ENCODE measurements at places on chromosomes 16 and 17.

DNA sequence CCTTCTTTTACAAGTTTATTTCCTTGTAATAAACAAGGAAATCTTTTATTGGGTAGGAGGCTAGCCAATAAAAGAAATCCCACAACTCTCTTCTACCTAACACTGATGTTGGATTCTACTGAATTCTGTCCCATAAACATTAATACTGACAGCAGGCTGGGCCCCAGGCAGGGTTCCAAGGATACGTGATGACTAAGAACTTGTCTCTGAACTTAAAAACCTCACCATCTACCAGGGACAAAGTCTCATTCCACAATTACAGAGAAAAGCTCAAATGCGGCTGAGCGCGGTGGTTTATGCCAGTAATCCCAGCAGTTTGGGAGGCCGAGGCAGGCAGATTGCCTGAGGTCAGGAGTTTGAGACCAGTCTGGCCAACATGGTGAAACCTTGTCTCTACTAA lies 64.9 kb downstream of the ARHGAP17 start:
- DNase-seq, result no peak

GRCh38 chr17:20073055-20073979 lies 64.2 kb downstream of the SPECC1 start:
- no peak for DNase-seq

DNA sequence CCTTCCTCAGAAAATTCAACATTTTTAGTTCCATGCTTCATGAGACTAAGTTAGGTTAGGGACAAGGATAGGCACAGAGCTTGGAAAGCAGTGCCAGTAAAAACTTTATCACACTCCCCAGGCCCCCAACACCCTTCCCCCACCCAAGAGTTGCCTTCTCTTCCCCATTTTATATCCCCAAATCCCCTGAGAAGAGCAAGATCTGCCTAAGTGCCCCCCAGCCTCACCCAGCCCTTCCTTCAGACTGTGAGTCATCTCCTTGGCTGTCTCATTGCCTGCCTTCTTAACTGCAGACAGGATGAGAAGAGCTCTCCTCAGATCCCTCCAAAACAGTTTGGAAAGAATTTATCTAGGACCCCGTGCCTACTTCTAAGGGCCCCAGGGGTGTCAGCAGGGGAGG lies 55.8 kb downstream of the NEUROD2 start:
- DNase-seq, result no peak

- no peak for DNase-seq
These were observed 34.9 kb upstream of the MMD start for GRCh38 chr17:55456307-55457240.

DNA sequence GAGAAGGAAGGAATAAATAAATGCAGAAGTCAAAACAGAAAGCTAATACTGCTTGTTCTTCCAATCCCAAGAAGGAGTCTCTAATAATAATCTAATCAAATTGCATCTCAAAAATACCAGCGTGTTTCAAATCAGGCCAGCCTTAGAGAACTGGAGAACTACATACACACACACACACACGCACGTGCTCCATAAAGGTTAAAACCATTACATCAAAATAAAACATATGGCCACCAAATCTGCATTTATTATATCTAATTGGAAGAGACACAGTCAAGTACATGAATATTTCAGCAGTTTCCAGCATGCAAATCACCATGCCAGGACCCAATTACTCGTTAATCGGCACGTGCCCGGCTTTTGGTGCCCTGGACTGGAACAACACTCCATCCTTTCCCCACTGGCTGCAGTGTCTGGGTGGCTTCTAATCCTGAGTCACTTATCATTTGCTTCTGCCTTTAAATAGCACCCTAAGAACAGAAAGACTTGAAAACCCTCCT lies 20.4 kb upstream of the KDM8 start:
- DNase-seq, result no peak

DNA sequence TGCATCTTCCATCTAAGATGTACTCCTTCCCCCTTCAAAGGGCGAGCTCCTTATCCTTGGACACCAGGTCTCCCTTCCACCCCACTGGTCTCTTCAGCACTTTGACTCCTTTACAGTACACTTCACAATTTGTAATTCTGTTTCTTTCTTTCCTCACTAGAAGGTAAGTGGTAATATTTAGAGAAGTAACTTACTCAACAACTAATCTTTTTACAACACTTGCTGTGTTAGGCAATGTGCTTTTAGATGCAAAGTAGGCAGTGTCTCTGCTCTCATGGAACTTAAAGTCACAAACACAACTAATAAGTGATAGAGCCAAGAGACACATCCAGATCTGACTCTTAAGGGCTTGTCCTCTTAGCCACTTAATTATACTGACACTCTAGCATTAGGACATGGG lies 6.4 kb downstream of the SIAH1 start:
- no peak for DNase-seq

DNA sequence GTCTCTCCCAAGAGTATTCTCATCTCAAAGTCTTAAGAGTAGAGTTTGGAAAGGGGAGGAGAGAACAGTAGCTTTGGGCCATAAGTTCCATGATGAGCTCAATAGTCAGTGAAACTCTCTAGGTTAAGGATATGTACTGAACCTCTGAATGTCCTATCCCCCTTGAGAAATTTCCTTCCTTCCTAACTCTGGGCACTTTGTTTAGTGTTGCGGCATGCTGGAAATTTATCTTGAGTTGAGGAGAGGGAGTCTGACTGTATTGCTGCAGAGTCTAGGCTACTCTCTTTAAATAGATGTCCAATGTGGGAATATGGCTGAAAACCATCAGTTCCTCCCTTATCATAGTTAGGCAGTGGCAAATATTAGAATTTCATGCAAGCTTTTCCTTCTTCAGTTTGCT lies 16.1 kb downstream of the MRTFB start:
- DNase-seq, result no peak

GRCh38 chr16:3744018-3744417 lies 26.7 kb upstream of the TRAP1 start:
- DNase-seq, result no peak

DNA sequence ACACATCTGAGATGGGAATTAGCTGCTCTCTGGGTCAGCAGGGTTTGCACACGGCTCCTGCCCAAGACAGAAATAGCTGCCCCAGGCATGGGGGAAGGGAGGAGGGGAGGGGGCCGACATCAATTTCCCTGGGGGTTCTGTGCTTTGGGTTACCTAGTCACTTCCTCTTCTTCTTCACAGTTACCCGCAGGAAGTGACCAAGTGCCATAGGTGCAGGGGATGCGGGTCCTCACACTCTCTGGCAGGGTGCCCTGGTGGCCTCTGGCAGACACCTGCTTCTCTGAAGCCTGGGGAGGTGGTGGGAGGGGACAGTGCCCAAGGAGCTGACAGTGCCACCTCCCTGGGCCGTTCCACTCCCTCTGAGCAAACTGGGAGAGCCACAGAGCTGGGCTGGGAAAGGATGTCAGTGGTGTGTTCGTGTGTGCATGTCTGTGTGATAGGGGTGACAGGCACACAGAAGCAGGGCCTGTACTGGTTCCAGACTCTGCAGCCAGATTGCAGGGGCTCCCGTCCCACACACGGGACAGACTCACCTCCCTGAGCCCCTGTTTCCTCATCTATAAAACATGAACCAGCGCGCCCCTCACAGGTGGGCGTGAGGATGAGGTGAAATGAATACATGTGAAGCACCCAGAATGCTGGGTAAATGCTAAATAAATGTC lies 18.2 kb downstream of the SCN4A start:
- no peak for DNase-seq

DNA sequence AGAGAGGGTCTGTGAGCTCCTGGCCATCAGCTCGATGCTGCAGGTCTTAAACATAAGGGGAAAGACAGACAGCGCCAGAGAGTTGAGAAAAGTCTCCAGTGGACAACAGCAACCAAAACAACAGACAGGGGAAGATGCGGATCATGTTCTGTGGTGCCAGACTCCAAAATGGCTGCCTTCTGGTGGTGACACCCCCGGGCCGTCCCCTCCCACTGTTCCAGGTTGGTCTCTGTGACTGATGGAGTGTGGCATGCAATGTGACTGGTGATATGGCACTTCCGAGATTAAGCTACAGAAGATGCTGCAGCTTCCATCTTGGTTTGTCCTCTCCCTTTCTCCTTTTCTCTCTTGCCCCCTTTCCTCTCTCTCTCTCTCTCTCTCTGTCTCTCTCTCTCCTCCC lies 40.4 kb upstream of the RBFOX3 start:
- no peak for DNase-seq

DNA sequence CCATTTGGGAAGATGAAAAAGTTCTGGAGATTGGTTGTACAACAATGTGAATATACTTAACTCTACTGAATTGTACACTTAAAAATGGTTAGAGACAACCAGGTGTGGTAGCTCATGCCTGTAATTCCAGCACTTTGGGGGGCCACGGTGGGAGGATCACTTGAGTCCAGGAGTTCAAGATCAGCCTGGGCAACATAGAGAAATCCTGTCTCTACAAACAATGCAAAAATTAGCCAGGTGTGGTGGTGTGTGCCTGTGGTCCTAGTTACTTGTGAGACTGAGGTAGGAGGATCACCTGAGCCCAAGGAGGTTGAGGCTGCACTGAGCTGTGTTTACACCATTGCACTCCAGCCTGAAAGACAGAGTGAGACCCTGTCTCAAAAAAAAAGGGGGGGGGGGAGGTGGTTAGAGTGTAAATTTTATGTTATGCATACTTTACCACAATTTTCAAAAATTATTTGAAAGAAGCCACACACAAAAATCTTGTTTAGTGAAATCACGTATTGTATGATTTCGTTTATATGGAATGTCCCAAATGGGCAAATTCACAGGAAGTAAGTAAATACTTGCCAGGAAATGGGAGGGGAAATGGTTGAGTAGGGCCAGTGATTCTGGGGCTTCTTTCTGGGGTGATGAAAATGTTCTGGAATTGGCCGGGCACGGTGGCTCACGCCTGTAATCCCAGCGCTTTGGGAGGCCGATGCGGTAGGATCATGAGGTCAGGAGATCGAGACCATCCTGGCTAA lies 37.1 kb upstream of the AMZ2 start:
- no peak for DNase-seq

GRCh38 chr16:71210-71539 lies 1.3 kb downstream of the RHBDF1 start:
- DNase-seq, result no peak

DNA sequence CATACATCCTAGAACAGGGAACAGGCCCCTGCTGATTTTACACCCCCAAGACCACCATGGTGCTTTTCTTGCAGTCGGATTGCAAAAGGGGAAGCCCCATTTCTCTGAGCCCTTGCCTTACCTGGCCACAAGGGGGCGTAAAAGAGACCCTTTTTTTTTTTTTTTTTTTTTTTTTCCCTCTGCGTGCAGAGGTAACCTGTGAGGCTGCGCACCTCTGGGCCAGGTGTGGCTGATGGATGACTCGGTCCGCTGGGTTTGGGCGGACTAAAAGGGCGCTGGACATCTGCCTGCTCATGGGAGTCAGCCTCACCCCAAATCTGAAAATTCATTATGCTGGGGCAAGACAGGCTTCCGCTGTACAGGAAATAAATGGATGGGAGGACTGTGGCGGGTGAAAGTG lies 281.0 kb downstream of the CBLN1 start:
- DNase-seq, result no peak

- no peak for DNase-seq
These were observed 170.2 kb downstream of the RAB11FIP4 start for GRCh38 chr17:31561469-31562375.

GRCh38 chr17:78329263-78330059 lies 30.4 kb downstream of the SOCS3 start:
- DNase-seq, result no peak

GRCh38 chr17:21029515-21029914 lies 13.3 kb downstream of the USP22 start:
- DNase-seq, result no peak

GRCh38 chr16:85611444-85612190 lies 1.5 kb upstream of the GSE1 start:
- DNase-seq, result peak; percentile 20
